ENCODE measurements at places on chromosomes 12 and 14.

- no peak for DNase-seq
Observed at GRCh38 chr12:117262749-117263148, 72.5 kb upstream of the FBXO21 start.

GRCh38 chr12:45354399-45354798, 138.5 kb downstream of the ANO6 start:
- DNase-seq, result no peak

DNA sequence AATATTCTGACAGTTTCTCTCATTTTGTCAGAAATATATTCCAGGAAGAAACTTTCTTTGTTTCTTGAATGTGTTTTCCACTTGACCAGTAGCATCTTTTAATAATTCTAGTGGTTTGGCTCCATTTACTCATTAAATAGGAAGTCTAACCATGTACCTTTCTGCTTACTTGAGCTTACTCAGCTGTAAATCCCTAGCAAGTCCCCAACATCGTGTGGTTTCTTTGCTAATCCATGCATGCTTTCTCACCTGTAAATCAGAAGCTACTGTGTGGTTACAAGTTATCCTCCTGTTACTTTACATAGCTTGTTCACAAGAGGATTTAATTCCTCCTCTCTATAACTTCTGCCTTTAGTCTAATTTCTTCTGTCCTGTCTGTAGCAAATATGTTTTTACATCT, 227.7 kb downstream of the FSCB start:
- no peak for DNase-seq

DNA sequence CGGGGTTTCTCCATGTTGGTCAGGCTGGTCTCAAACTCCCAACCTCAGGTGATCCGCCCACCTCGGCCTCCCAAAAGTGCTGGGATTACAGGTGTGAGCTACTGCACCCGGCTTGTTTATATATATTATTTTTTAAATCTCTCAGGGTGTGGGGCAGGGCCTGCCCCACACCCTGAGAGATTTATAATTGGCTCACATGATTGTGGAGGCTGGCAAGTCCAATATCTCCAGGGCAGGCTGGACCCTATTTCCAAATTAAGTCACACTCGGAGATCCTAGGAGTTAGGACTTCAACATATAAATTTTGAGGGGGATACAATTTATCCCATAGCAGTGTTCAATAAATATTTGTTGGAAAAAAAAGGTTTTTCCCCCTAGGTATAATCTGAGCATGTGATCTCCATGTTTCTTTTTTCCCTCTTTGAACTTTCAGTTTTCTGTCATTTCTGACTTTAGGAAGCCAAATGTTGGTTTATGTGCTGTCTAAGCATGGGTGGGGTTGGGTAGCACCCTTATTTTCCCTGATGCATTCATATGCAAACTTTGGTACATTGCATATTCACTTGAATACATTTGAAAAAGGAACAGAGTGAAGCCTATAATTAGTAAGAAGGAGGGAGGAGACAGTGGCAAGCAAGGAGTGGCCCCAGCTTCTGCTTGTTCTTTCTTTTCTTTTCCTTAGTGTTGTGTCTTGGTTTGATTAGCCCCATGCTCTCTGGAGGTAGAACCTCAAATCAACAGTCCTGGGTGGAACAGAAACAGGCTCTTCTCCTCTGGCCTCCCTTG, 8.7 kb upstream of the A2ML1 start:
- peak; percentile 12 for DNase-seq

GRCh38 chr12:3836641-3837040, 36.6 kb downstream of the PARP11 start:
- no peak for DNase-seq

DNA sequence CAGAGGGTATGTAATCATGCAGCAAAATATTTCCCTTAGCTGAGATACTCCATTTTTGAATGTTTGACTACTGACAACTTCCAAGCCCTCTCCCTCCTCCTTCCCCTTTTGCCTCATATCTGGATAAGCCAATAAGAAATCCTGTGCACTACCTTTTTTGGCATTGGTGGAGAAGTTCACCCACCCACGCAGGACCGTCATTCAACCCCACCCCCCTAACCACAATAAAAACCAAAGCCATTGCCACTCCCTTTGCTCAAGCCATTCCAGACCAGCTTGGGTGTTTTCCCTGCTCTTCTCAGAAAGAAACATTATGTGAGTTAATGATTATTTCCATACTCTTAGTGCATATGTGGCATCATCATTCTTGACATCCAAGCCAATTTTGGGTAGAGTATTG, 176.7 kb downstream of the PTPN11 start:
- peak; percentile 59 for DNase-seq

- DNase-seq, result peak; percentile 67
Observed at GRCh38 chr12:10741845-10742244, 18.7 kb upstream of the YBX3 start.

- DNase-seq, result no peak
Observed at GRCh38 chr12:99122496-99122895, 477.4 kb downstream of the APAF1 start.

GRCh38 chr14:88849716-88850115, 25.3 kb downstream of the TTC8 start:
- DNase-seq, result no peak

DNA sequence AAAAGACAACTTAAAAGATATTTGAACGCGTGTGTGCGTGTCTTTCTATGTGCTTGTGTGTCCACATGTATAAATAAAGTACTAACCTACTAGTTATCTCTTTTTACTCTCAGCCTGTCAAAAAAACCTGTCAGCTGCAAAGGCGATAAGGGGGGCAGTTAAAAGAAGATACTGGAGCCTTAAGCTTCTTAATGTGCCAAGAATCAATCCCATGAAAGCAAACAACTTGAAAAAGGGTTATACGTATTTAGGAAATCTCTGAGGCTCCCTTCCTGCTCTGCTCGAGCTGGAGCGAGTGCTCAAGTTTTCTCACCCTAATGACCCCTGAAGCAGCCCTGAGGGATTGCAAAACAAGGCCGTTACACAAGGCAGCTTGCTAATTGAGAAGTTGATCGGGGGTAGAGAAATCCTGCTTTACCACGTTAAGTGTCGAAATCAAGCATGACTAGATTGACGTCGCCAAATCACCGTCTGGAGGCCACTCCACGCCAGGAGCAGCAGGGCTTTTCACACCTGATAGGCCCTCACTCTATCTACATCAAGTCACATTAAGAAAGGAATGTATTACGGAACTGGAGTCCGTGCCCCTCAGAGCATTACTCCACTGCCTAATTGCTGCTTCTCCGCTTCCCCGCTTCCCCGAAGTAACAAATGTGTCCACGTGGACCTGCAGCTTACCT, 32.4 kb downstream of the LMO3 start:
- DNase-seq, result no peak

All from OCI-M1 (cell line).